ENCODE measurements at places on chromosomes 13 and 19.

DNA sequence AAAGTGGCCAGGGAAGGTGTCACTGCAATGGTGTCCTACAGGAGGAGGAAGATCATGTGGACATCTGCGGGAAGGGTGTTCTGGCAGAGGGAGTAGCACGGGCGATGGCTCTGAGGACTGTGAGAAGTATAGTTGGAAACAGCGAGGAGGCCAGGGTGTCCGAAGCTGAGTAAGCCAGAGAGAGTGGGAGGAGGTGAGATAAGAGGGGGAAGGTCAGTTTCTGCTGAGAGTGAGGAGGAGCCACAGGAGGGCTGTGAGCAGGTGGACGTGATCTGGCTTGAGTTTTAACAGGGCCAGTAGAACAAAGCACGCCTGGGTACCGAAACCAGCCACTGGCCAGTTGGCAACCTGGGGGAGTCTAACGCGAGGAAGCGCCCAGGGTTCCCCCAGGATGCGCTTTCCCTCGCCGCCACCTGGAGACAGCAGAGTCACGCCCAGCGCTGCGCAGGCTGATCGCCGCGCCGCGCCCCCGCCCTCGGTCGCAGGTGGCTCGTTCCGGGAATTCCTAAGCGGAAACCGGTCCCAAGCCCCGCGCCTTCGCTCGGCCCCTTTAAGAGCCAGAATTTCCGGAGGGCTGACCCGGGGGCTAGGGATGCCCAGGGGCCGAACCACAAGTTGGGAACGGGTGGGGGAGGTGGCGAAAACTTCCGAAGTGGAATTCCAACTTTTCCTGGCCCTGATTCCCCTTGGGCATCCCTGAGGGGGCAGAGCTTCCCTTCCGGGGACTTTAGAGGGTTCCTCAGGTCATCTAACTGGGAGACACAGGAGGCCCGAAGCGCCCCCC lies 1.1 kb upstream of the LSR start:
- DNase-seq: peak; percentile 56

DNA sequence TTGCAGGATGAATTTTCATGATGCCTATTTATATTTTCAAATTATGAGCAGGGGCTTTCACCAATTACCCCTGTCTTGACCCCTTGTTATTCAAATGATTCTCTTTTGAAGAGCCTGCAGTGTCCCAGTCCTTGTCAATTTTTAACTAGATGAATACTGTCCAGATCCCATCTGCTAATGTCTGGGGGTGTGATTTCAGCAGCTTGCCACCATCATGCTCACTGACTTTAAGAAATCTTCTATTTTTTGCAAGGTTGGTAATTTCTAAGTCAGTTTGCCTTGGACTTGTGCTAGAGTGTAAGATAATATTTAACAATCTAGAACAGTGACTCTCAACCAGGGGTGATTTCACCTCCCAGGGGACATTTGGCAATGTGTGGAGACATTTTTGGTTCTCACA lies 106.0 kb downstream of the CACNA1A start:
- peak; percentile 26 for DNase-seq

- DNase-seq: no peak
Measured at GRCh38 chr19:33379151-33379829, 5.8 kb downstream of the CEBPG start.

- DNase-seq: no peak
Measured at GRCh38 chr13:97913206-97913605, 40.3 kb upstream of the IPO5 start.

GRCh38 chr13:45109102-45109720 lies 11.1 kb upstream of the GTF2F2 start:
- DNase-seq: peak; percentile 19

DNA sequence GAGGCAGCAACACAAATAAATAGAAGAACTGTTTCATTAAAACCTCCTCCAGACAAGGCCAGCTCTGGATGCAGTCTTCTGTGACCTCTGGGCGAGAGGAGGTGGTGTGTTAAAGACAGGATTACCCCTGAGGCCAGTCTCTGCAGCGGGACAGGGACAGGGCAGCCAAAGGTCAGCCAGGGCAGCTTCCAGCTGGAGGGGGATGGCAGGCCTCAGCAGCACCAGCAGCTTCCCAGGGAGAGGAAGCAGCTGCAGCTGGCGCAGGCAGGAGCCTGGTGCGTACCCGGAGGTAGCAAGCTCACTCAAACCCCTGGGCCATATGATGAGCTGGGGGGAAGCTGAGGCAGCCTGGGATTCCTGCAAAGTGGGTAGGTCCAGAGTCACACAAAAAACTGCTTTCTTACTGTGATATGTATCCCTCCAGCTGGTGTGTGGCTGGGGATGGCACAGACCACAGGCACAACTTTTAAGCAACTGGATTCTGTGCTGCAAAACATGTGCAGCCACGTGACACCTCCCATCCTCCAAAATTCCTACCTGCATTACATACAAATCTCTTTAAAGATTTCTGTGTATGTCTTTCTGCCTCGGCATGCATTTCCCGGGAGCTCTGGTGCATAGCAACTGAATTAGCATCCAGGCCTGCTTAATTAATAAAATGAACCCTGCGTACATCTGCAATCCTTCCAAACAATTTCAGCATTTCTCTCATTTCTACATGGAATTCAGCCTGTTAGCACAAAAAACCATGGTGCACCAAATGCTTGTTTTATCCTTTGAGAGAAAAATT lies 238.3 kb upstream of the MAB21L1 start:
- no peak for DNase-seq

- no peak for DNase-seq
Measured at GRCh38 chr13:71864986-71865873, 1.8 kb downstream of the DACH1 start.

DNA sequence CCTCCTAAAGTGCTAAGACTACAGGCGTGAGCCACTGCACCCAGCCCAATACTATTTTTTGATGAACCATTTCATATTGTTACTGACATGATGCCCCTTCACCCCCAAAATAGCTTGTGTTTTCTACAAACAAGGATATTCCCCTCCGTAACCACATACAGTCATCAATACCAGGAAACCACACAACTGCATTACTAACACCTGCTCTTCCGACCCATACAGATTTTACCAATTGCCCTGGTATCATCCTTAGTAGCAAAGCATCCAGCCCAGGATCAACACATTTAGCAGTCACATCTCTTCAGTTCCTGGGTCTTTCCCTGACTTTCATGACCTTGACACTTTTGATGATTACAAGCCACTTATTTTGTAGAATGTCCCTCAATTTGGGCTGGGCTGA lies 33.6 kb downstream of the KCTD15 start:
- no peak for DNase-seq

DNA sequence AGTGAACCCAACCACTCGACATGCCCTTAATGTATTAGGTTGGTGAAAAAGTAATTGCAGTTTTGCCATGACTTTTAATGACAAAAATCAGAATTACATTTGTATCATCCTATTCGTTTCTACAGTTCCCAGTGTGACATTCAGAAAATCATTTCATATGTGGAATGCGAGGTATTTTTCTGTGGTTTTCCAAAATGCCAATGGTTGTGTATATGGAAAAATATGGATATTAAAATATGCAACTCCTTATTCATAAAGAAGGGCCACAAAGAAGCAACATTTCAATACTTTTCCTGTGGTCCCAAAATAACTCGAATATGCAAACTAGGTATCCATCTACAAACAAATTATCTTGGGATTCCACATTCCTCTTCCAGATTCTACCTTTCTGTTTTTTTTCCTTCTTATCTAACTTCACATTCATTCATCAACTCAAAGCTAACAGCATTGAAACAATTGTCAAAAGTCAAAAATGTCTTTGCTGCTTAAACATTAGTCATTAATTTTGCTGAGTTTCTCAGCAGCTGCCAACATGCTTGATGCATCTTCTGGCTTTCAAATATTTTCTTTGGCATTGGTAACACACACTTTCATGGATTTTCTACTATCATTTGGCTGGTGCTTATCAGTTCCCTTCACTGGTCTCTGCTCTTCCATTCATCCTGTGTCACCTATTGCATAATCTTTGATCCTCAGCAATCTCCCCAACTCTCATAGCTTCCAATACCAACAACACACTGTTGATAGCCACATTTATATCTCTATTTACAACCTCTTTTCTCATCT lies 1445.4 kb downstream of the EFNB2 start:
- no peak for DNase-seq

DNA sequence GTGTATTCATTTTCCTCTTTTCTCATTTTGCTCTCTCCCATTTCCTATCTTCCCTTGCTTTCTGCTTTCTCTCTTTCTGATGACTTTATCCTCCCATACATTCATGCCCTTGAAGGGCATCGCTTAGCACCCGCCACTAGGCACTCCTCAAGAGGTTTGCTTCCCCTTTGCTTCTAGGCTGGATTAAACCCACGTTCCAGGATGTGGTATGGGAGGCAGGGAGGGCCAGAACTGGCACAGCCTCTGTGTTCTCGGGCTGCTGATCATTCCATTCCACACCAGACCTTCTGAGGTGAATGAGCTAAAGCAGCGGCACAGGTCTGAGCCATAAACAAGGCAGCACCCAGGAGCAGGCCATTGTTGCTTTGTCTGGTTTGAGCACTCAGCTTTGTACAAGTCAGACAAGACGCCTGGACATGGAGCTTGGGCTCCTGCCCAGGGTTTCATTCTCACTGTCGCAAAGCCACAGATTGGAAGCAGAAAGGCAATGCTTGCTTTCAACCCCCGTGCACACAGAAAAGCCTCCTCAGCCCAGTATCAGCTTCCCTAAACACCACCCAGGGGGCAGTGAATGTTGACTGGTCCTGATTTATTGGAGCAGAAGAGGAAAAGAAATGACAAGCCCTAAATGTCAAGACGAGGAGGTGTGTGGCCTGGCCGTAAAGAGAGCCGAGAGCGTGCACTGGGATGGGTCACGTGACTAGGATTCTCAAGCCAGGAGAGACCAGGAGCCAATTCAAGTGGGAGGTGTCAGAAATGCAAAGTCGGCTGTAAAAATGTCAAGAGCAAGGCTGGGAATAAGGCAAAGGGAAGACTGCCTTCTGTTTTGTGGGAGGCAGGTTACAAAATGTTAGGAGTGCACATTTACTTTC lies 218.0 kb upstream of the SERP2 start:
- DNase-seq: no peak

DNA sequence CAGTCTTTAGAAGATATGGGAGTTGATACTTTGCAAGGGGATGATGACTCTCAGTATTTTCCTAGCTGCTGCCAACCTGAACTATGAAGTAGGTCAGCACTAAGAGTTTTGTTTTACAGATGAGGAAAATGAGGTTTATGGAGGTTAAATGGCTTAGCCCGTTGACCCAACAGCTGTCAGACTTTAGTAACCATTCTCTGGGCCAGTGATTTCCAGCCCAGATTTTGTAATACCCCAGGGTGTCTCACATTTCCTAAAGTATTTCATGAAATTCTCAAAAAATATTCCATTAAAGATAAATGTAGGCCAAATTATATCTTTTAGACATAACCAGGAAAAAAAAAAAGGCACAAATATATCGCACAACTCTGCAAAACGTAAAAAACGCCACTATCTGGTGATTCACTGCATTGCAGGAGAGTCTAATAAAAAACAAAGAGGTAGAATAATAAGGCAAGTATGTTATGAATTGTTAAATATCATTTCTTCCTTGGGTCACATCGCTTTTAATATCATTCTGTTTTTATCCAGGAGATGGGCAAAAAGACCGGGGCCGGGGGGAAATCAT lies 112.5 kb downstream of the DACH1 start:
- DNase-seq: no peak

DNA sequence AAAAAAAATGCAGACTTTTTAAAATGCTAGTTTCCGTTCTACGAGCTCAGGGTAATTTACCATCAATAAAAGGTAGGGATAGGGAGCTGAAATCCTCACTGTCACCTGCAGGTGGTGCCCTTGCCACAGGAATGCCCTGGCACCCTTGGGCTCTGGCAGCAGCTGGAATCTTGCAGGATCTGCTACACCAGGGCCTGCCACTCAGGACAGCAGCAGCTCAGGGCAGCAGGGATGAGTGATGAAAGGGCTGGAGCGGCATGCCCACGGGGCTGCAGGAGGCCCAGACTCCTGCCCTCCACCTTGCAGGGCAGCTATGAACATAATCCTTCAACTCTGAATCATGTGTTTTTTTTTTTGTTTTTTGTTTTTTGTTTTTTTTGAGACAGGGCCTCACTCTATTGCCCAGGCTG lies 54.0 kb downstream of the GNG7 start:
- peak; percentile 69 for DNase-seq

DNA sequence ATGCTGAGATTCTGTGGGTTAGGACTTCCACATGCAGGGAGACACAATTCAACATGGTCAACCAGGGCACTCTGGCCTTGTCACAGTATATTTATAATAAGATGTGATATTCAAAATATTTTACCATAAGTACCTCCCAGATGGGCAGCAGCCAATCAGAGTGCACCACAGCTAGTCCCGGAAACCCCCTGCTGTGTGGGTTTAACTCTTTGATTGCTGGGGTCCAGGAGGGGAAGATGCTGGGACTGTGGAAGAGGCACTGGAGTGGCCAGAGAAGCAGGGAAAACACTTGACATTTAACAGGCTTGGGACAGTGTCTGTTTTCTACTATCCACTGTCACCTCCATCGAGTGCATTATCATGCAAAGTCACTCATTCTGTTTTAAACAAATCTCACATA lies 99.0 kb downstream of the MBNL2 start:
- DNase-seq: no peak

GRCh38 chr19:6464070-6464873 lies at the start of gene CRB3:
TSS of gene CRB3 (plus strand) at chr19:6464271. CDS start at chr19:6464702, 431 bp downstream.
- peak; percentile 62 for DNase-seq

DNA sequence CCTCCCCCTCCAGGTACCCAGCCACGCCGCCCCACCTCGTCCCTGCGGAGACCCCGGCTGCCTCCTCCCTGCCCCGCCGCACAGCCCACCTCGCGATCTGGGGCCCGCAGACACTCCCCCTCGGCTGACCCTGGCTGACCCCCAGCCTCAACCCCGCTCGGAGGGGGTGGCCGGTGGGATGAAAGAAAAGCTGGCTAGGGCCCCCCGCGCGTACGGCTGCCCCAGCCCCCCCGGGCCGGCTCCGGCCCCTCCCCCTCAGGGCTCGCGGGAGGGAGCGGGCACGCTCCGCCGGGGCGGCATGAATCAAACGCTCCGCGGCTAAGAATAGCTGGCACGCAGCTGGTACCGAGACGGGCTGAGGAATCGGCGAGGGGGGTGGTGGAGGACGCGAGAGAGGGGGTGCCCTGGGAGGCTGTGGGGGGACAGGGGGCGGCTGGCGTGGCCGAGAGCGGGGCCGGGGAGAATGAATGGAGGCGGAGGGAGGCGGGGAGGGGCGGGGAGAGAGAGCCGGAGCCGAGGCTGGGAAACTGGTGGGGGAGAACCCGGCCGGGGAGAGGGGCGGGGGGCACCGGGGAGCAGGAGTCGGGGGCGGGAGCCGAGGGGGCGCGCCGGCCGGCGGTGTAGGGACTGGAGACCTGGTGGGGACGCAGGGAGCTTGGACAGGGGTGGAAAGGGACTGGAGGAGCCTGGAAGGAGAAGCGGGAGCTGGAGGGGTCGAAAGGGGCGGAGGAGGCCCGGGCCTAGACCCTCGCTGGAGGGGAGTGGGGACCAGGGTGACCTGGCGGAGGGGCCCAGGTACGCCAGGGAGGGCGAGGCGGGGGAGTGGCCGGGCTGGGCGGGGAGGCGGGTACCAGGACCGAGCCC lies 1.1 kb downstream of the SHANK1 start:
- no peak for DNase-seq

All from ACHN (cell line).